ENCODE measurements at places on chromosomes 16 and 17.

GRCh38 chr16:67966549-67967182, 1.8 kb downstream of the SLC12A4 start:
- DNase-seq, result no peak

GRCh38 chr16:65521633-65522328, 399.9 kb upstream of the CDH11 start:
- DNase-seq, result no peak

DNA sequence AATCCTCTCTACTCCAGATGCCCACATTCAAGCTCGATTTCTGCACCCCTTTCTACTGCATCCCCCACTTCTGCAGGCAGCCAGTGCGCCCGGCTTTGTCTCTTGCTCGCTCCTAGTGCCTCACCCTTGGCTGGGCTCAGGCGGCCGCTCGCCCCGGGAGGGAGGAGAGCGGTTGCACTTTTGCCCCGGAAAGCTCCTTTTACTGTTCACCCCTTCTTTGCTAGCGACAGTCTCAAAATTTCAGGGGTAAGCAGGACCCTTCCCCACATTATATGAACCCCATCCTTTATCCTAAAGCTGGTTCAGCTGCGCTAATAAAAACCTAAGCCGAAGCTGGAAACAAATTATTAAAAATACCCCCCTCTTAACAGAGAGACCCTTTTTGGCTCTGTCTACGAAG, 1.0 kb downstream of the HOXB5 start:
- DNase-seq, result no peak

DNA sequence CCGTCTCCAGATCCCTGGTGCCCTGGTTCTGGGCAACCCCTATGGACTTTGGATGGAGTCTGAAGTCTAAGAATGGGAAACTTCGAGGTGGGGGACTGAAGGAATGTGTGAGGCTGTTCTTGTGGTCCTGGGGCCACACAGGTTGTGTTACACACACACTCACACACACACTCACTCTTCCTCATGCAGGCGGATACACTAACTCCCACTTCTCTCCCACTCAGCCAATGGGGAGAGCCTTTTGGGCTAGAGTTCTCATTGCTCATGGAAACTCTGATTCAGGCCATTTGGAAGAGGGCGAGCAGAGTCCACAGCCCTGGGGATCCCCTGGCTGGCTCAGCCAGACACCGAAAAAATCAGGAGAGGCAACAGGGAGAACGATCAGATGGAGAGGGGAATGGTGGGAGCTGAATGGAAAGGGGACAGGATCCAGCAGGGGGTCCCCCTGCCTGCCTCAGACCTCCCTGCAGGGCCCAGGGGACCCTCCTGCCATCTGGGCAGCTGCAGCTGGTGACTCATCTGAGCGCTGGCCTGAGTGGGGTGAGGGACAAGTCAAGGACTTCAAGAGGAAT, 9.1 kb downstream of the IGFBP4 start:
- no peak for DNase-seq

GRCh38 chr16:78838276-78838675, 738.8 kb downstream of the WWOX start:
- DNase-seq, result no peak

DNA sequence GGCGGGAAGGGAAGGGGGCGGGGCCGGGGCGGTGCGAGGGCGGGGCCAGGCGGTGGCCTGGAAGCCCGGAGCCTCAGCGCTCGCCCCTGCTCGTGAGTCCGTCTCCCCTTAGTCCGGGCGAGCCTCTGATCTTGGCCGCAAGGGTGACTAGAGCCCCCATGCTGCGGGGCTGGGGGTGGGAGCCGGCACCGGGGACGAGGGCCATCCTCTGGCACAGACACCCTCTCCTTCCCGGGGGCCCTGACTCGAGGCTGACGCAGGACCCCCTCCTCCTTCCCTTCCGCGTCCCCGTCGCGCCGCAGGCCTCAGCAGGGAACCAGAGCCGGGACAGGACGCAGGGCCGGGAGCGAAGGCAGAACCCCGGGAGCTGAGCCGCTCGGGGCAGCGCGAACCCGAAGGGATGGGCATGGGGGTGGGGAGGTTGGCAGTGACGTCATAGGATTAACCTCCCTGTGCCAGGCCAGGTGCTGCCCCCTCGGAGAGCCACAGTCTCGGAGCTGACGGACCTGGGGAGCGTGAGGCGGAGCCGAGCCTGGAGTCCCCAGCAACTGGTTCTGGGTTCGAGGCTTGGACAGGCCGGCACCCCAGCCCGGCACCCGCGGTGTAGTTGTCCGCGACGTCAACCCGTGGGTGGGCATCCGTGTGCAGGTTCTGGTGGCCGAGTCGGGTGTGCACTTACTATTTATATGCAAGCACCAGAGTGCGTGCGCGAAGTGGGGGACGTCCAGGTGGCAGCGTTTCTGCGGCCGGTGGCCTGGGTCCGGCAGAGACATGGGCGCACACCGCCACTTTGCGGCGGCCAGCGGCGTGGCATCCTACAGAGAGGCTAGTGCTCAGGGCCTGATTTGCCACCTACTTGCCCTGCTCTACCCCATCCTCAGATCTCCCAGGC, 503 bp upstream of the PLCD3 start:
- DNase-seq, result peak; percentile 52

DNA sequence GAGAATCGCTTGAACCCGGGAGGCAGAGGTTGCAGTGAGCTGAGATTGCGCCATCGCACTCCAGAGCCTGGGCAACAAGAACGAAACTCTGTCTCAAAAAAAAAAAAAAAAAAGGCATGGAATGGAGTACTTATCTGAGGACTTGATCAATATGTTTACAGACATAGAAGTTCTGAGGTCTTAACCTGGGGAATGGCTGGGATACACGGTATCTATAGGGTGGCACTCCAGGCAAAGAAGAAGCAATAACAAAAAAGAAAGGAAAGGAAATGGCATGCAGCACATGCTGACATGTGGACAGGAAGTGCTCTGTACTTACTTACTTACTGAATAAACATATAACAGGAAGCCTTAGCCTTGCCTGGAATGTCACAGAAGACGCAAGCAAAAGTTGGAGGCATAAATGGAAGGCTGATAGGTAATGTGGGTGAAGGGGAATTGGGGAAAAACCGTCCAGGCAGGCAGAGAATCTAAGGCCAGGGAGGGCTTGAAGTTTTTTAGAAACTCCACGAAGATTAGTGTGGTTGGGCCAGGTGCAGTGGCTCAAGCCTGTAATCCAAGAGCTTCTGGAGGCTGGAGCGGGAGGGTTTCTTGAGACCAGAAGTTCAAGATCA, 10.1 kb upstream of the SPOP start:
- no peak for DNase-seq

DNA sequence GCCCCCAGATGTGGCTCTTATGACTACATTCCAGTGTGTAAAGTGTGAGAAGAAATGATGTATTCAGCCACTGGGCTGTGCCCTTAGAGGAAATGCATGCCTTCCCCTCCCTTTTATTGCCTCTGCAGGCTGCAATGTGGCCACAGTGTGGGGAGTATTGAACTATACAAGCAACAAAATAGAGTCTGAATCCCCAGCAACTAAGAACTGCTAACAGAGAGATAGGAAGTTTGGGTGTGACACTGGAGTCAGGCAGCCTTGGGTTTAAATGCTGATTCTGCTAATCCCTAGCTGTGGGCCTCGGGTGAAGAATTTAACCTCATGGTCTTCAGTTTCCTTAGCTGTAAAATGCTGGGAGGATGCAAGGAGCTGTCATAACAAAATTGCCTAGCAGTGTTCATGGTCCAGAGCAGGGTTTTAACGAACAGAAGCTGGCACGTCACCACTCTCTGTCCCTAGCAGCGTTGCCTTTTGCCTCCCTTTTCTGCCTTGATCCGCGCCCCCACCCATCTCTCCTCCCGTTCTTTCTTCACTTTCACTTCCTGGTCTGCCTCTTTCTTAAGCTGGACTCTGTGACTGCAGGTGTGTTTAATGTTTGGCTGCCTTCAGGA, 50.3 kb downstream of the KPNA2 start:
- DNase-seq, result no peak

- no peak for DNase-seq
Observed at GRCh38 chr16:88763502-88764053, 21.4 kb downstream of the PIEZO1 start.

DNA sequence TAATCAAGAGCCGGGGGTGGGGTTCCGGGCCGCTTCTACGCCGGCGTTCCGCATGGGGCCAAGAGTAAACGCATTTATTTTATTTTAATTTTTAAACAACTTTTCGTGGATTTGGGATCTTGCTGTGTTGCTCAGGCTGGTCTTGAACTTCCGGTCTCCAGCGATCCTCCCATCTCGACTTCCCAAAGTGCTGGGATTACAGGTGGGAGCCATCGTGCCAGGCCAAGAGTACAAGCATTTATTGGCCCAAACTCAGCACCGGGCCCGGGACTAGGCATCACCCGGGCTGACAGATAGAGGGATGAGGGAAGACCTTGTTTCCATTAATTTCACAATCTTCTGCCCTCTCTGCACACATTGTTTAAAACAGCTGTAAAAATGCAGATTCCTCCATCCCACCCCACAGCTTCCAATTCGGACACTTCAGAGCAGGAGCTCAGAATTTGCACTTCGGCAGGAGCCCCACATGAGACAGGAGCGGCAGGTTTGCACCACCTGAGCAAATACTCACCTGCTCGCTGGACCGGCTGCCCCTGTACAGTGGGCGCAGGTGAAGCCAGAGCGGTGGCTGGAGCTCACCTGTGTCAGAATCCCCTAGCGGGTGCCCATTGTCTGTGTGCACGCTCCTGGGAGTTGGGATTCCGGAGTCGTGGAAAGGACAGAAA, 663 bp upstream of the GINS2 start:
- no peak for DNase-seq

GRCh38 chr16:88049561-88050545, 98.6 kb downstream of the BANP start:
- no peak for DNase-seq

DNA sequence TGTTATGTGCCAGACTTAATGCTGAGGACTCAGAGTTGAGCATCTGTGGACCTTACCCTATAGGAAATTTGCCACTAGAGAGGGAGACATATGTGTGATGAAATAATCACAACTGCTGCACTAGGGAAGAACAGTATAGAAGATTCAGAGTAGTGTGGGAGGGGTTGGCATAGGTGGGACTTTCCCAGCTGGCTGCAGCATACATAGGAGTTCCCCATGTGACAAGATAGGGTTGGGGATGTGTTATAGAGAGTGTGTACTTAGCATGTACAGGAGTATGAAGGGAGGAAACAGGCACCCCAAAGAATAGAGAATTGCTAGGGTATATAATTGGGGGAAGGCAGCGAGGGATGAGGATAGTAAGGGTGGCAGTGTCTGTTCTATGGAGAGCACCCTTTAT, 2.9 kb downstream of the NUP93 start:
- DNase-seq, result peak; percentile 15

- no peak for DNase-seq
Observed at GRCh38 chr16:72149676-72150464, 22.1 kb downstream of the PMFBP1 start.

GRCh38 chr17:36195434-36196130, 976 bp downstream of the CCL3L1 start:
- no peak for DNase-seq

DNA sequence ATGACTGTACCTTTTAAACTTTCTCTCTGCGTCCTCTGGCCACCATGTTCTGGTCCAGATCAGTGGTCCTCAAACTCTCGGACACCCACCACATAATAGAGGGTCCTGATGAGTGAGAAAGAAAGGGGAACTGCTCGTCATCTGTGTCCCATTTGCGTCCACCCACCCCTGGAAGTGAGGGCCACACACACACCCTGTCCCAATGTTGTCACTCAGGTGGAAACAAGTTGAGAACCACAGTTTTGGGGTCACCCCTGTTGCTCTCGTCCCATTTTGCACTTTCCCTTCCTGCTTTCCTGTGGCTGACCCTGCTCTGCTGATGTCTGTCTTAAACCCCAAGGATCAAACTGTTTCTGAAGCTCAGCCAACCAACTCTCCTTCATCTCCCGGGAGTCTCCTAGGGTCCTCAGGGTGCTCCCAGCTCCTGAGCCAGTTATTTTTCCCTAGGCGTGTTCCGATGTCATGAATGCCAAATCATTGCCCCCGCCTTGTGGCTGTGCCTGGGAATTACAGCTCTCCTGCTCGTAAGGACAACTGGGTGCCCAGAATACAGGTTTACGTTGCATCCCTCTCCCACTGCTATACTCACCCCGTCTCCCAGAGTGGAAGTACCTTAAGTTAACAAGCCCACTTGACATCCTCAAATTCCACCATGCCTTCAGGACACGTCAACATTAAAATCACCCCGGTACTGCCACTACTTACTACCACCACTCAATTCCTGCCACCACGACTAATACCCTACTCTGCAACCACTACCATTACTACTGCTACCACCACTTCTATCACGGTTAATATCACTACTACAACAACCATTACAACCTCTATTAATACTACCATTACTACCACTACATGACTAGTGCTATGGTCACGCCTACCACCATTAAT, 26.0 kb upstream of the HNF1B start:
- DNase-seq, result no peak

DNA sequence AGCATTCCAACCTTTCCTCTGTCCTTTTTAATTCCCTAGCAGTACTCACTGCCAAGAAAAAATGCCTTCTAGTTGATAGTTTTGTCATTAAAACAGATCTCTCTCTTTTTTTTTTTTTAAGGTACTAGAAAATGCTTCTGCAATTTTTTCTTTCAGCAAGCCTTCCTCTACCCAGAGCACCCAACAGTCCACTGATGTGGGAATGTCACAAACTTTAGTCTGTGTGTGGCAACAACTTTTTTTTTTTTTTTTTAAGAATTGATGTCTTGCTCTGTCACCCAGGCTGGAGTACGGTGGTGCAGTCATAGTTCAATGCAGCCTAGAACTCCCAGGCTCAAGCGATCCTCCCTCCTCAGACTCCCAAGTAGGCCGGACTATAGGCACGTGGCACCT, 34.7 kb downstream of the CDRT15 start:
- DNase-seq, result no peak

DNA sequence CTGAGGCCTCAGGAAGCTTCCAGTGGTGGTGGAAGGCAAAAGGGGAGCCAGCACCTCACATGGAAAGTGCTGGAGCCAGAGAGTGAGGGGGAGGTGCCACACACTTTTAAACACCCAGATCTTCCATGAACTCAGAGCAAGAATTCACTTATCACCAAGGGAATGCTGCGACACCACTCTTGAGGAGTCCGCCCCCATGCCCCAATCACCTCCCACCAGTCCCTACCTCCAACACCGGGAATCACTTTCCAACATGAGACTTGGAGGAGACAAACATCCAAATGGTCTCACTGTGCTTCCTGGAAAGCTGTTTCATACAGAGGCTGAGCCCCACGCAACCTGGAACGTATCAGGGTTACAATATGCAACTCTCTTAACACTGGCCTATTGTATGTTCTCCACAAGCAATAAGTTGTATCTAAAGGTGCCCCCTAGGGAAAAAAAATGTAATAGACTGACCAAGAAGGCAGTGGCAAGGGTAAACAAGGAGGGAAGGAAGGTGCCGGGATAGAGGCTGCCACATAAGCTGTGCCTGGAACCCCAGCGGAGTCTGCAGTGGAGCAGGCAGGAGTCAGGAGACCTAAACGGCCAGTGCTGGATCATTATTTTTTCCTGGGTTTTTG, 106.7 kb upstream of the FOXF1 start:
- no peak for DNase-seq
